Hepatic stellate cell (primary cell): ENCODE measurements at places on chromosomes 6 and 20.
A peak's percentile ranks its signal among the peaks of the same experiment; 100 is the strongest.

- no peak for DNase-seq
Observed at GRCh38 chr20:31642837-31643236, 5.1 kb downstream of the COX4I2 start.

GRCh38 chr20:61514396-61514795 lies 262.3 kb downstream of the CDH4 start:
- DNase-seq: no peak

GRCh38 chr20:23419657-23419994 lies 1.7 kb downstream of the NAPB start:
- no peak for DNase-seq

DNA sequence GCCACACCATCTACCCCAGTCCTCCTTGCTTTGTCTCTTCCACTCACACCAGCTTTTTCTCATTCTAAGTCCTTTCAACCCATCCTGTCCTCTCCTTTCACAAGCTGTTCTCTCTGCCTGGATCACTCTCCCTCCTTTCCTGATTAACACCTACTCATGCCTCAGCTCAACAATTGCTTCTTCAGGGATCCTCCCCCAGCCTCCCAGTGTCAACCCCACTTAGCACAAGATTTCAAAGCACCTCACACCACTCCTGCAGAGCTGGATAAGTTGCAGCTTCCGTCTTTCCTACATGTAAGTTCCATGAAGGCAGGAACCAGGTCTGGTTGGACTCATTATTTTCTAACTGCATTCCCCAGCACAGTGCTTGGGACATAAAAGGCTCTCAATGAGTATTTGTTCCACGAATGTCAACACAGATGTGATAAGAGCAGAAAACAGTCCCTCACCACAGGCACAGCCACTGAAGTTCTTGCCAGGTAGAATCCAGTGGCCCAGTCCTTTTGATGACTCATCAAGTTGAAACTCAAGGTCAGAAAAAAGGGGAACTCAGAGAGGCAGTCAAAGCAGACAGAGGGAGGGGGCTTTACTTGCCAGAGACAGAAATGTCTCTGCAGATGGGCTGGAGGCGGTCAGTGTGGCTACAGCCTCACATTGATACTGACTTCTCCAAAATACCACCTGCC lies 193.4 kb upstream of the PRDM1 start:
- no peak for DNase-seq

- no peak for DNase-seq
Observed at GRCh38 chr20:24450624-24451376, 18.6 kb upstream of the SYNDIG1 start.

DNA sequence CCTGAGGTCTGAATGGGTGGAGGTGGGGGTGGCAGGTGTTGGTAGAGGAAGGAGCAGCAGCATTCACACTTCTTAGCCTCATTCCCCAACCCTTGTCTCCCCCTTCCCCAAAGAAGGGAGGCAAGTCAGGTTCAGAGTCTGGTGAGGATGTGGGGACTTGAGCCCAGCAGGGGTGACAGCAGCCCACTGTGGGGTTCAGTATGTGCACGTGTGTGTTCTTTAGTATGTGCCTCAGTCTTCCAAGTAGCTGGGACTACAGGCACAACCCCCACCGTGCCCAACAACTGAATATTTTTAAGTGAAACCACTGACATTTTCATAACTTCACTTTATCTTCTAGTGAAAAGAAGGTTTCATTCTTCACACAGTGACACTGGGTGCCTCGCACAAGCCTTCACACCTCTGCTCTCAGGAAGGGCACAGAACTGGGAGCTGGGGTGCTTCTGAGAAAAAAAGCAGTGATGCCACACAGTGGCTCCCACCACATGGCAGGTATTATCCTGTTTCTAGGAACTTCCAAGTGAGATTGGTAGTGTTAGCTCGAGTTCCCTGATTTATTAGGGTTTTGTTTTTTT lies 33.4 kb upstream of the PRELID3B start:
- DNase-seq: no peak

- no peak for DNase-seq
Observed at GRCh38 chr20:34493646-34494045, 22.6 kb upstream of the DYNLRB1 start.

DNA sequence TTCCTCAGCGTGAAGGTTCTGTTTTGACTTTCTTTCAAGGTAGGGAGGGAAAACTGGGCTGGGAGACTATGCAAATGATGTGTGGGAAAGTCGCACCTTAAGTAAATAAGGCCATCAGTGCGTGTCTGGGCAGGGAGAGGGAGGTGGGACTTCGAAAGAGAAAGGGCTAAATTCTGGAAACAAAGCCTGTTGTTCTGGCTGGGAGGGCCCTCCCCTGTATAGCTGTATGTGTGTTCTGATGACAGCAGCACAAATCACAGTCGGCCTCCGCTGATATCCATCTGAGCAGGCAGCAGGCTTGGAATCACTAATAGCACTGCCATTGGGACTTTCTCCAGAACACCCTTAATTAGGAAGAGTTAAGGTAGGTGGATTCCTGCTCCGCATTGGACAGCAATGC lies 19.2 kb downstream of the JAG1 start:
- no peak for DNase-seq

- DNase-seq: peak; percentile 11
Observed at GRCh38 chr6:120355822-120356221, 978.5 kb downstream of the TBC1D32 start.

- DNase-seq: no peak
Observed at GRCh38 chr6:158999154-158999665, 792 bp downstream of the RSPH3 start.

DNA sequence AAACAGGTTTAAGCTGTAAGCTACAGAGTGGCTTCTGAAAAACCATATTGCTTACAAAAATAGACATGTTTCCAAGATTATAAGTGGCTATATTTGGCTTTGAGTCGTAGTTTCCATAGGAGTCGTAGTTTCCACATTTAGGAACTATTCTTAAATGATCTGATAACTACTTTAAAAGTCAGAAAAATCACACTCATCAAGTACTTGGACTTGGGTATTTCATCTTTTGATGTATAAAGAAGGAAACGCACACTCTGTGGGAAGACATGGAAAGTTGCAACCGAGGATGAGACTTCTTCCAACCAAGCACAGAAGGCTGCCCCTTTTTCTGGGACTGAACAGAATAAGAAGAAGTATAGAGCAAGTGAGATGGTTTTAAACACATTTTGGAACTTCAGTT lies 118.3 kb downstream of the KHDRBS2 start:
- DNase-seq: no peak

GRCh38 chr6:20402092-20402341 lies 338 bp downstream of the E2F3 start:
- DNase-seq: no peak

GRCh38 chr6:71453371-71453706 lies 164.7 kb downstream of the OGFRL1 start:
- DNase-seq: no peak

DNA sequence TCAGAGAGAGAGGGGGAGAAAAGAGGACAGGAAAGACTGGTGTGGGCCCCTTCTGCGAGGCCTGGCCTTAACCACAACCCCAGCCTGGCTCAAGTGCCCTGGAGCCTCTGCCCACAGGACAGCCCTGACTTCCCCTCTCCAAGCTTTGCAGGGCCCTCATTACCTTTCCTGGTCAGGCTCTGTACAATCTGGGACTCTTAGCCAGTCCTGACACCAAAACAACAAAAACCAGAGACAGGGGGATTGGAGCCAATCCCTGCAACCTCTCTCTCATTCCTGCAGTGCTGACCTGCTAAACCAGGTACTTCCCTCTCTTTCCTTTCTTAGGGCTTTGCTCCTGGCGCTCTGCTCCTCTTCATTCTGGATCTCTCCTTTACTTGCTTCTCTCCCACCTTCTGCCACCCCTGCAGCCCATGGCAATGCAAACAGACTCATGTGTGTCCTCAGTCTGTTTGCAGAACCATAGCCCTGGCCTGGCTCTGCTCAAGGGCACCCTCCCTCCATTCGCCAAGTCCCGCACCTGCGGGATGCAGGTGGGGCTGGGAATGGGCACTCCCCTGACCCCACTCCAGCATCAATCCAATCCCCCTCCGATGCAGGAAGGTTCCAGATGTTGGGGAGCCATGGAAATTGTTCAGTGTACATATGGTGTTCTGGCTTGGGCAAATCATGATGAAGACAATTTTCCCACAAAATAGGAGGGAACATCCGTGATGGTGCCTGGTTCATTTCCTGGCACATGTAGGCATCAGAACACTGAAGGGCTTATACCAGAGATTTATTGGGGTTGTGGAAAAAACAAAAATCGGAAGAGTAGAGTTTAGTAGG lies 38.1 kb downstream of the RPP40 start:
- no peak for DNase-seq

- DNase-seq: no peak
Observed at GRCh38 chr20:37921341-37921929, 18.5 kb downstream of the VSTM2L start.

DNA sequence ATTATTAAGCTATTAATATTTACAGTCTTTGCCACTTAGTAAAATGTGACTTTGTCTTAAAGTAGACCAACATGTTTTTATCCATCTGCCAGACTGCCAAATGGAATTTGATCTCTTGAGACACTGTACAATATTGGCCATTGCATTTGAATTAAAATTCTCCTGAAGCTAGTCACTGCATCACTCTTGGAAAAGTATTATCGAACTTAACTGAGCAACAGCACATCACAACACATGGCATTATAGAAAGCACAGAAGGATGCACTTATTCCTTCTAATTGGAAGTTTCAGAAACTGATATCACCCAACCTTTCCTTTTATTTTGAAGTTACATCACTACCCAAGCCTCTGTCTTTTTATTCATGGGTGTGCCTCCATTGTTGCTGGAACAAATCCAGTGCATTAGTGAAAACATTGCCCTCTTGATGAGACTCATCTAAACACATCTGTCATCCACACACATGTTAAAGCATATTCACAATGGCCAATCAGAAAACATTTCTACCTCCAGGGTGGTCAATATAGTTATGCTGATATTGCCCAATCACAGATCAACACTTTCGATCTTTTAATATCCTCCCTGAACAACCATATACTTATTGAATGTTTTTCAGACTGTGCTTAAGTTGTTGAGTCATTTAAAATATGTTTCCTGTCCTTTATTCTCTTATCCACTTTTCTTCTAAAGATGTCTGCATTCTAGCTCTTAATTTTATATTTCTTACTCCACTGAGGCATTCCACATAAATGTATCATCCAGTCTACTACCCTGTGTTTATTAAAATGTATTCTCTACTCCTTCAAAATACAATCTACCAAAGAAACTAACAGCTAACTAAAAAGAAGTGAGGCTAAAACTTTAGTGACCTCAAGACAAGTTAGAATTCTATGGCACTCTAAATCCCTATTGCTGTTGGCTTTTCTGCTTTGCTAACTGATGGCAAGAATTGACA lies 535.0 kb downstream of the RFPL4B start:
- no peak for DNase-seq

DNA sequence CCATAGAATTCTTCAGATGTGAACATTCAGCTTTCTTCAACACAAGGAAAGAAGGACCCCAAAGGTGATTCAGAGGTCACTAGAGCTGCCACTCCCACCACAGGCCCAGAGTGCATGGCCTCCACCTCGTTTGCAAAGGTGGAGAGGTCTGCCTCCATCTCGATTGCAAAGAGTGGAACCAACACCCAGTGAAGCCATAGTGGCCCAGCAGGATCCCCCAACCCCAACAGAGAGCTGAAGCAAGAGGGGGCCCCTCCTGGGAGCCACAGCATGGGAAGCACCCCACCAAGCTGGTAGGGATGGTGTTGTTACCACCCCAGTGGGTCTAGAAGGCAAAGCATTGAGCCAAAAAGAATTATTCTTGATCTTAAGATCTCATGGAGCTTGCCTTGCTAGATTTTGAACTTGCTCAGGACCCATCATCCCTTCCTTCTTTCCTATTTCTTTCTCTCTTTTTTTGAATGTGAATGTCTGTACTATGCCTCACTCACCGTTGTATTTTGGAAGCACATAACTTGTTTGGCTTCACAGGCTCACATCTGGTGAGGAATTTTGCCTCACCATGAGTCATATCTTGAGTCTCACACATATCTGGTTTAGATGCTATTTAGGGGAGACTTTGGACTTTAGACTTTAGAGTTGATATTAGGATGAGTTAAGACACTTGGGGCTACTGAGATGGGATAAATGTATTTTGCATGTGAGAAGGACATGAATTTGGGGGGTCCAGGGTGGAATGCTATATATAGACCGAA lies 119.2 kb downstream of the ANKRD60 start:
- DNase-seq: peak; percentile 52
